ENCODE measurements at places on chromosomes 16 and 17. TPM values are rescaled to one million over a fixed set of nuclear protein-coding genes. Genes with fewer than 3 reads are reported as not detected.

GRCh38 chr16:81198635-81199034 is 39.9 kb upstream of the BCO1 start:
- no peaks in the 10 kb centered on the region for H3K36me3 ChIP-seq
- peaks cover 37% of the 10 kb centered on the region for H3K27me3 ChIP-seq
- H3K4me1 ChIP-seq, result no peaks in the 10 kb centered on the region

DNA sequence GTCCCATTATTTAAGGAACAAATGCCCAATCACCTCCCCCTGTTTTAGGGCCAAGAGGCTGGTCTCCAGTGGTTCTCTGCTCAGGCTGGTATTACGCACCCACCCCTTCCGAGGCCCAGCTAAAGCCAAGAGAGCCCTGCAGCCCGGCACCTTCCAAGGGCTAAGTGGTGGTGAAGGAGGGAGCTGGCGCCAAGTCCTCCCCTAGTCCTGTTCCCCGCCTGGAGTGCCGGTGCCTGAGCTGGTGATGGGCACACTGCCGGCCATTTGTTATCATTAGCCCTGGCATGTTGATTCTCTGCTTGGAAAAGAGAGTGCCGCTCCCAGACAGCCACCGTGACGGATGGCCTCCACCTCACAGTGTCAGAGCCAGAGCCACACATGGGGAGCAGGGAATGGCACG is 31.9 kb downstream of the GRIN2C start:
- no peak overlapping the region for H3K27ac ChIP-seq
- H3K36me3 ChIP-seq, result no peaks in the 10 kb centered on the region
- DNase-seq, result no peak
- peaks cover 3% of the 10 kb centered on the region for H3K27me3 ChIP-seq

- DNase-seq, result no peak
- peak overlapping the region; percentile 99 for H3K27ac ChIP-seq
- peaks cover 3% of the 10 kb centered on the region for H3K27me3 ChIP-seq
- peak overlapping the region; percentile 97 for H3K4me3 ChIP-seq
- H3K4me1 ChIP-seq, result peaks cover 58% of the 10 kb centered on the region
Measured at GRCh38 chr17:75981019-75981615, 2.1 kb downstream of the TEN1 start.

DNA sequence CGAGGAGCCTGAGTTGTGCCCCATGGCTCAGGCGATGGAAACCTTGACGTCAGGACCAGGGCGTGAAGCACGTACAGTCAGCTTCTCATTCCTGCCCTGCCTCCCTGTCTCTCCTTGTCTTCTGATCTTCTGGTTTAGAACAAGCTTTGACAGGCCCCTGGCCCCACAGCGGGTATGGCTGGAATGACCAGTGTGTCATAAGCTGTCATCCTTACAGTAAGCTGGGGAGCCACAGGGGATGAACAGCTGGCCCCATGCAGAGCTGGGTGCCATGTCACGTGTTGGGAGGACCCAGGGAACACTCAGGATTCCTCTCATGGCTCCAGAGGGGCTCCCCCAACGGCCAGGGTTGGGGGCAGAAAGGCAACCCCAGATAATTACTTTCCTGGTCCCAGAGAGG is 157.6 kb upstream of the PLCG2 start:
- 0 out of 2 replicates have a peak overlapping the region, but pooled peaks have one; percentile 12 for H3K27ac ChIP-seq
- DNase-seq, result no peak
- H3K36me3 ChIP-seq, result peaks cover 9% of the 10 kb centered on the region
- peaks cover 12% of the 10 kb centered on the region for H3K4me1 ChIP-seq
- no peak overlapping the region for H3K4me3 ChIP-seq

DNA sequence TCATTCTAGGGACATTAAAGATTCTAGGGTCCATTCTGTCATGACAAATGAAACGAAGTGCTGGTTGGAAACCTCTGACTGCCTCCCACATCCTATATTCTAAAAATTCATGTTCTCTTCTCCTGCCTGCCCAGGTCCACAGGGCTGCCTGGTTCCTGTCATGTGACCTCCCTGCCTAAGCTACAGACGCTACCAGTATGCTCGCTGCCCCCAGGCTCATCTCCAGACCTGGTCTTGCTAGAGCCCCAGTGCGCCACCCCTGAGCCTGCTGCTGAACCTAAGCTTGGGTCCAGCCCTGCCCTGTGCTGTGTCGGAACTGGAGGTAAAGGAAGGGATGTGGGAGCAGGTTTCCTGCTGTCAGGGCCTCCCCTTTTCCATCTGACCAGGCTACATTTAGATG is 231.6 kb upstream of the CDH5 start:
- no peak for DNase-seq
- no peaks in the 10 kb centered on the region for H3K36me3 ChIP-seq
- peaks cover 20% of the 10 kb centered on the region for H3K27me3 ChIP-seq

The CACNB1 gene
- 5.8 TPM for total RNA-seq

The SRL gene
- total RNA-seq, result not detected

The VASN gene
- 103 TPM for total RNA-seq

The FBXW10 gene
- 0.07 TPM for total RNA-seq
